ENCODE measurements at places on chromosomes 7 and 10.
A peak's percentile ranks its signal among the peaks of the same experiment; 100 is the strongest.

DNA sequence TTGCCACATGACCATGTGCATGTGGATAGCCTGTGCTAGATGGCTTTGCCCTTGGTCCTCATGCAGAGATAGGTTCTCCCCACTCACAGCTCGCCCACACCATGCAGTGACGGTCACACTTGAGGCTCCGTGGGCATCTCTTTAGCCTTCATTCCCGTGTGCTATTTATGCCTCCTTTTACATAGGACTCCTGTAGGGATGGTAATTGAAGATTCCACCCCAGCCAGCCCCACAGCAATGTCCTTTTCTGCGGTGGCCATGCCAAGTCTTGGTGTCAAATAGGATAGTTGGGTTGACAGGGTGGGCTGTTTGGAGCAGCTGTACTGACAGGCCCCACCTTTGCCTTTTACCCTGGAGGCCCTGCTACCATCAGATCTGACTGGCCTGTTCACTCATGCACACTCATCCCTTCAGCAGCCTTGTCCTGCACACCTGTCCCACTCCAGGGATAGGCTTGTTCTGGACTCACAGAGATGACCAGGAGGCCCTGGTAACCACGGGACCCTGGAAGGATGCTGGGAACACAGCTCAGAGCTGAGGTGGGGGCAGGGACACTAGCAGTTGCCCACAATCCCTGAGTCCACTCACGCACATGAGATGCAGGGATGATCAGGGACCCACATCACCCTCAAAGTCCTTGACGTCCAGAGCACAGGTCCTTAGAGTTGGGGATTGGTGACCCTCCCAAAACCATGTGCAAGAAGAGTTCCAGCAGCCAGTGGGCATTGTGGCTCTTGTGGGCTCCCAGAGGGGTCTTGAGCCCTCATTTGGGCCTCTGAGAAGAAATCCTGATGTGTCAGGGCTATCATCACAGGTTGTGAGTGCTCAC, 71.2 kb downstream of the ADCY1 start:
- DNase-seq, result no peak

DNA sequence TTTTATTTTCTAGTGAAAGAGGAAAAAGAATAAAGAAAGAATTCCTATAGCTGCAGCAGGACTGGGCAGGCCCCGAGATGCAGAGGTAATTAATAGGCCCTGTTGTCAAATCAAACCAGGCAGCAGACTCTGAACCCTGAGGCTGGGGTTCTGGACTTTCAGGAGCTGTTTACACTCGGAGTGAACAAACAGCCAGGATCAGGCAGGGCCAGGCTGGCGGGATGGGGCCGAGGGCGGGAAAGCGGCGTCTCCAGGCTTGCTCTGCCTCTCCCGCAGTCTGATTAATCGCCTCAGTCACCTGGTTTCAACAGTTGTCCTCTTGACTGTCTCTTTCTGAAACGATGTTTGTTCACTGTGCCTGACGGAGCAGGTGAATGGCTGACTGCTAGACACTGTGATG, 675.4 kb upstream of the FOXK1 start:
- DNase-seq, result no peak

GRCh38 chr7:121561717-121562116, 165.6 kb upstream of the FAM3C start:
- peak; percentile 33 for DNase-seq

GRCh38 chr10:45280113-45280760, 35.2 kb downstream of the OR13A1 start:
- DNase-seq, result no peak

Data from EL (cell line).